Neural progenitor cell (in vitro differentiated cells): ENCODE measurements at places on chromosomes 2 and 18.

DNA sequence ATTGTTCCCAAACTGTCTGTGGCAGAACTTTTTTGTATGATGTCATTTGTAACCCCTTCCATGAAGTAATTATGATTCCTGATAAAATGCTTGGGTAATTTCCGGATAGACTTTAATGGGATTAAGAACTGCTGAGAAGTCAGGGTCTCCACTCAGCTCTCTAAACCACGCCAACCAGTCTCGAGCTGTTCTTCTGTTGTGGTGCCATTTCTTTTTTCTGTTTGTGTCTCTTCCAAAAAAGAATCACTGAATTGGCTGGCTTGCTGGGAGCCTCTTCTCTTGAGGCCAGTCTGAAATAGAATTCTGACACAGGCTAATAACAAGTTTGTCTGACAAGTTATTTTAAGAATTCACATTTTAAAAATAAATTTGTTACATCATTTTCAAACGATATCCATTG is 198.9 kb downstream of the BCL2 start:
- DNase-seq, result no peak

DNA sequence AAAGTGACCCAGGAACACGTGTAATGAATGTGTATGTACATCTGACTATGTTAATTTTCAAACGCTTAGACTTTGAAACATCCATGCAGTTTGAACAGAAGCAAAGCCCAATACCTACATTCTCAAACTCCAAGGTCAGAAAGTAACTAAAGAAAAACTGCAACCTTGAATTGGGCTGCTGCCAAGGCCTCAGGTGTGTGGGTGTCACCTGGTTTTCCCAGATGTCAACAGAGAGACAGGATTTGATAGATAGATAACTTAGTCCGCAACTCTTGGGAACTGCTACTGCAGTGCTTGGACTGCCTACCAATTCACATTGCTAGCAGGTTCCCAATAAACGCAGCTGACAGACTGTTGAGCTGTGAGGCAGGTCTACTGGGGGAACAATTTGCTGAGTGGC is 78.7 kb upstream of the PAPOLG start:
- DNase-seq, result no peak

GRCh38 chr2:9294764-9295163 is 88.2 kb downstream of the ASAP2 start:
- no peak for DNase-seq

GRCh38 chr18:13332874-13333273 is 114.3 kb downstream of the LDLRAD4 start:
- DNase-seq, result no peak
